ENCODE measurements at places on chromosomes 5 and 9.

GRCh38 chr5:56054666-56055065 is 59.9 kb upstream of the IL6ST start:
- no peak for DNase-seq

GRCh38 chr9:27945386-27945785 is 372.1 kb upstream of the C9orf72 start:
- DNase-seq: no peak

- DNase-seq: no peak
These were observed 66.6 kb upstream of the SLC25A51 start for GRCh38 chr9:37970301-37971107.

GRCh38 chr5:135053278-135053677 is 19.2 kb upstream of the PITX1 start:
- no peak for DNase-seq

DNA sequence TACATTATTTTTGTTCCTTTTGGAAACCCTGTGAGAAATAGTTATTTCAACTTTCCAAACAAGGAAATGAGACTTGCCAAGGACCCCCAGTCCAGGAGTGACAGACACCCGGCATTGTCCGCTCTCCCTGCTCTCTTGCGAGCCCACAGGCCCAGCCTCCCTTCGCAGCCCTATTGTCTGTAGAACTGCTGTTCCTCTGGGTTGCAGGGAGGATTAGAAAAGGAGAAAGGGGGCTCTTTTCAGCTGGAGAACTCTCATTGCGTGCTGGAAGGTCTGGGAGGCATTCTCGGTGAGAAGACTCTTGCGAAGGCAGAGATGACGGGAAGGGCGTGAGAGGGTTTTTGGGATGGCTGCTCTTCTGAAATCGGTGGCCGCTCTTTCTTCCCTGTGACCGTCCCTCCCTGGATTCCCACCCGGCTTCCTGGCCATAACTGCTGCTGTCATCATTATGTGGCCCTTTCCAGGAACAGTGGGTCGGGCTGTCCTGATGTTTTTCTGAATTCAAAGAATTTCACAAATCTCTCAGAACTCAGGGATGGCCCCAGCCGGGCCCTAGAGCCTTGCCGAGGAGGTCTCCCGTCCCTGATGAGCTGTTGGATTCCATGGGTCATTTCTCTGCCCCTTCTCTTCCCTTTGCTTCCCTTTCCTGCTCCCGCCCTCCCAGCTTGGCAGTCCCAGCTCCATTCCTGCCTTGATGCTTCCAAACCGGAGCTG is 29.8 kb downstream of the STC2 start:
- DNase-seq: no peak

- no peak for DNase-seq
These were observed 25.3 kb upstream of the CAMSAP1 start for GRCh38 chr9:135932656-135933055.

DNA sequence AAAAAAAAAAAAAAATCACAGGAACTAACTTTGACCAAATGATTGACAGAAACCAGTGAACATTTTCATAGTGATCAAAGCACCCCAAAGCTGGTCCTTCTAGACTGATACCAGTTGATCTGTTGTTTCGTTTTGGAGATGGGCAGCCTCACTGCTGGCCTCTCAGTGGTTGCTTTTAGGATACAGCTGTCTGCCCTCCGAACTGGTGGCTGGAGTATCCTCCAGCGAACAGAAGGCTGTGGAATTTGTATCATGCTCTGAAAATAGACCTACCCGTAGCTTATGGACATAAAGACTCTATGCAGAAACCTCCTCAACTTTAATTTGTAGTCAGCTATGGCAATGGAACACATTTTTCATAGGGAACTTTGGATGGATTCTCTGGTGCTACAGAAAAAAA is 49.0 kb downstream of the DCP2 start:
- no peak for DNase-seq

GRCh38 chr5:162558120-162558519 is 490.5 kb downstream of the GABRG2 start:
- DNase-seq: no peak

DNA sequence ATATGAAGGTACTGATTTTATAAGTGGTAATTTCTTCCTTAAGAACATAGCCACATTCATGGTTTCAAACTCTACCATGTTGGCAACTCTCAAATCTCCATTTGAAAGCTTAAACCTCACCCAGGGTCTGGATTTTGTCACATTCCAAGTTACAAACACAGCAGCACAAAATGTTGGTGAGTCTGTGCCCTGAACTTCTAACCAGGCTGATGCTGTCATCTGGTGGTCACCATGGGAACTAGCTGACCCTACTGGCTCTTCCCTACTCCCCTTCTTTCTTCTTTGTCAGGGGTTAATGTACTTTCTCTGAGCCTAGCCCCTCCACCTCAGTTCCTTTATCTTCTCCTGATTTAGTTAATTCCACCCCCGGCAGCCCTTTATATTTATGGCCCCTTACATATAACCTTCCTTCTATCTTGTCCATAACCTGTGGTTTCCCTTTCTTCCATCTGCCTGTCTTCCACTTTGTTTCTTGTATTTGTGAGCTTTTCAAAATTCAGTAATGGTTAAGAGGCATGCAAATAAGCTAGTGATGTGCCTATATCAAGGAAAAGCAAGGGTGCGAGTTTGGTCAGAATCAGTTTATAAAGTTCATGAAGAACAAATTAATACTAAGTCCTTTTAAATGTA is 35.9 kb downstream of the TGFBR1 start:
- peak; percentile 33 for DNase-seq

DNA sequence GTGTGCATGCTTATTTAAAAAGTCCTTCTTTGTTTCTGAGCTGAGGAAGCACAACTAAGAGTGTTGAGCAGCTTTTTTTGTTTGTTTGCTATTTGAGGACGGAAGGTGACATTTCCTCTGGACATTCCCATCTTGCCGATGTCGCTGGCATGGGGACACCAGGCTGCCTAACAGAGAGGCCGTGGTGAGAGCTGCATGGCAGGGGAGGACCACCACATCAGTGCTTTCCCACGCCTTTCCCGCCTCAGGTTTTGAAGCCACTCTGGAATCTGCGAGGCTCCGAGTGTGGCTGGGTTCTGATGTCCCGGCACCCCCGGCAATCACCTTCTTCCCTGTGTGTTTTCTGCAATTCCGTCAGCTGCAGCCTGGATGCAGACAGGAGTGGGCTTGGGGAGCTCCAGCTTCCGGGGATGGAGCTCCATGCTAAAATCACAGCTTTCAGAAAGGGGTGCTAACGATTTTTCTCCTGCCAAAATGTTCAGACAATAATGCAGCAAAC is 259.8 kb upstream of the IRX4 start:
- DNase-seq: no peak

DNA sequence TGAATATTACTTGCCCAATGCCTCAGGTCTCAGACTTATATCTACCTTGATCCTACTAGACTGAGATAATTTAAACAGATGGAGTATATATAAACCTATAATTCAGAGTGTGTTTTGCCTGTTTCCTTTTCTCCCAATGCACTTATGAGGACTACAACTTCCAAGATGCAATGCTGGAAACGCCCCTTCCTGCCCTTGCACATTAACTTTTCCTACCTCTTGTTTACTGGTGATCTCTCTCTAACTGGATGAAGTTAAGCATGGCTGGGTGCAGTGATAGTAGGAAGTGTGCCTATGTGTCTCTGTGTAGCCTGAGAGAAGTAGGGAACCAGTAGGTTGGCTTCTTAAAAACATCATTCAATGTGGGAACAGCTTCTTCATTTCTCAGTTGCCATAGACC is 115.2 kb downstream of the SVEP1 start:
- no peak for DNase-seq

GRCh38 chr9:137321726-137322361 is 19.8 kb upstream of the NRARP start:
- no peak for DNase-seq

DNA sequence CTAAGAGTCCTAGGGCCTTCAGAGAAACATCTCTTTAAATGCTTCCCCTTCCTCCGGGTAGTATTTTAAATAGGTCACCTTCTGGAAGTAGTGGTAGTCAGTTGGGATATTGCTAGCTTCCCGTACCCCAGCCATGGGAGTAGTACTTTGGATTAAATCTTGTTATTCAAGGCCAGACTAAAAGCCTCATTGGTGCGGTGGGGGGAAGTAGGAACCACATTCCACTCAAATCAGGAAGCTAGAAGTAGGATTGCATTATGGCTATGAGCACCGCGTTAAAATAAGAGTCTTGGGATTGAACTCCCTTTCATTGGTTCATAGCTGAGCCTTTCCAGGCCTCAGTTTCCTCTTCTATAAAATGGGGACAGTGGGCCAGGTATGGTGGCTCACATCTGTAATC is 6.7 kb downstream of the KCNIP1 start:
- no peak for DNase-seq

DNA sequence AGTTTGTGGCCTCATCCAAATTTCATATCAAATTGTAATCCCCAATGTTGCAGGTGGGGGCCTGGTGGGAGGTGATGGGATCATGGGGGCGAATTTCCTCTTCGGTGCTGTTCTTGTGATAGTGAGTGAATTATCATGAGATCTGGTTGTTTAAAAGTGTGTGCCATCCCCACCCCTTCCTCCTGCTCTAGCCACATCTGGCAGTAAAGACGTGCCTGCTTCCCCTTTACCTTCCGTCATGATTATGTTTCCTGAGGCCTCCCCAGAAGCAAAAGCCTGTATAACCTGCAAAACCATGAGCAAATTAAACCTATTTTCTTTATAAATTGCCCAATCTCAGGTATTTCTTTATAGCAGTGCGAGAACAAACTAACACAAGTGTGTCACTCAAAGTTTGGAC is 71.0 kb upstream of the MOCS2 start:
- DNase-seq: no peak

GRCh38 chr9:16682273-16682672 is 188.2 kb downstream of the BNC2 start:
- DNase-seq: no peak

- no peak for DNase-seq
These were observed 182.5 kb downstream of the EDIL3 start for GRCh38 chr5:84202136-84202535.

GRCh38 chr5:140106101-140106500 is 7.8 kb upstream of the PURA start:
- DNase-seq: no peak

DNA sequence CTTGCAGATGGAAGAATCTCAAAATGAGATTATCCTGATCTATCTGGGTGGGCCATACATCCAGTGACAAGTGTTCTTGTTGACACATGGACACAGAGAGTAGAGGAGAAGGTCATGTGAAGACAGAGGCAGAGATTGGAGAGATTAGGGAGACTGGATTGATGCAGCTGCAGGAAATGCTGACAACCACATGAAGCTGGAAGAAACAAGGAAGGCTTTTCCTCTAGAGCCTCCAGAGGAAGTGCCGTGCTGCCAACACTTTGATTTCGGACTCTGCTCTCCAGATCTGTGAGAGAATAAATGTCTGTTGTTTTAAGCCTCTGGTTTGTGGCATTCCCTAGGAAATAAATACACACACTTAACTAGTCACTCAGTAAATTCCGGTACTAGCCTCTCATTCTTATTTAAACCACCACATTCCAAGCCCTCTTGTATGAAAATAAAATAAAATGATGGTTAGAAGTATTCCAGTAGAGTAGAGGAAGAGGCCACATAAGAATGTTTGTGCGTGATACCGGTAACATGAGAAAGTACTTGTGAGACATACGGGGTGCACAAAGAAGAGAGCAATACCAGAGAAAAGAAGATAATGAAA is 110.9 kb upstream of the DMAC1 start:
- DNase-seq: no peak

- peak; percentile 53 for DNase-seq
These were observed 1.4 kb upstream of the GLRX start for GRCh38 chr5:95823738-95824609.

DNA sequence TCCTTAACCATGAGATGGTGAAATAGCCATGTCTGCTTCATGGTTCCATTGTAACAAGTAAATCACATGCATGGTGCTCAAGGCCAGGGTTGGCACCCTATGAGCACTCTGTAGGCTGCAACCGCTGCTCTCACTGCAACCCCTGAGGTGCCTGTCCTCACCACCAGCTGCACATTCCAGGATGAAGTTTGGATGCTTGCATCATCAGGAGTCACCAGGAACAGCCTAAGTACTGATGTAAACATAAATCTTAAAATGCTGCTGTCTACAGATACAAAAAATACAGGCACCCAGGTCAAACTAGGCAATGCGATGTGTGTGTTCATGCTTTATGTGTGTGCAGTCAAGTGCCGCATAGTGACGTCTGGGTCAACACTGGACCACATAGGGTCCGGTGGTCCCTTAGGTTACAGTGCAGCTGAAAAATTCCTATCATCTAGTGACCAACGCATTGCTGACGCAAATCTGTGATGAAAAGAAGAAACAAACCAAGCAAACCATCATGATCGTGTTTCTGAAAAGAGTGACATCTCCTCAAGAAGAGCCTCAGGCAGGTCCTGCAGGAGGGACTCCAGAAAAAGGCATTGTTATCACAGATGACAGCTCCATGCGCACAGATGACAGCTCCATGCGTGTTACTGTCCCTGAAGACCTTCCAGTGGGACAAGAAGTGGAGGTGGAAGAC is 234.8 kb downstream of the AUH start:
- no peak for DNase-seq

GRCh38 chr9:77546376-77546950 is 101.7 kb downstream of the GNA14 start:
- no peak for DNase-seq

DNA sequence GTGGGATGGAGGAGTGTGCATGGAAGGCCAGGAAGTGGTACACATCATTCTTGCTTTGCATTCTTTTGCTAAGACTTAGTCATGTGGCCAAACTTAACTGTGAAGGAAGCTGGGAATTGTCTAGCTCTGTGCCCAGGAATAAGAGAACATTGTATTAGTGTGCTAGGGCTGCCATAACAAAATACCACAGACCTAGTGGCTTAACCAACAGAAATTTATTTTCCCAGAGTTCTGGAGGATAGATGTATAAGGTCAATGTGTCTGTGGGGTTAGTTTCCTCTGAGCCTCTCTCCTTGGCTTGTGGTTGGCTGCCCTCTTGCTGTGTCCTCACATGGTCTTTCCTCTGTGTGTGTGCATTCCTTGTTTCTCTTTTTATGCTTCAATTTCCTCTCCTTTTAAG is 32.4 kb downstream of the NNT start:
- DNase-seq: no peak

DNA sequence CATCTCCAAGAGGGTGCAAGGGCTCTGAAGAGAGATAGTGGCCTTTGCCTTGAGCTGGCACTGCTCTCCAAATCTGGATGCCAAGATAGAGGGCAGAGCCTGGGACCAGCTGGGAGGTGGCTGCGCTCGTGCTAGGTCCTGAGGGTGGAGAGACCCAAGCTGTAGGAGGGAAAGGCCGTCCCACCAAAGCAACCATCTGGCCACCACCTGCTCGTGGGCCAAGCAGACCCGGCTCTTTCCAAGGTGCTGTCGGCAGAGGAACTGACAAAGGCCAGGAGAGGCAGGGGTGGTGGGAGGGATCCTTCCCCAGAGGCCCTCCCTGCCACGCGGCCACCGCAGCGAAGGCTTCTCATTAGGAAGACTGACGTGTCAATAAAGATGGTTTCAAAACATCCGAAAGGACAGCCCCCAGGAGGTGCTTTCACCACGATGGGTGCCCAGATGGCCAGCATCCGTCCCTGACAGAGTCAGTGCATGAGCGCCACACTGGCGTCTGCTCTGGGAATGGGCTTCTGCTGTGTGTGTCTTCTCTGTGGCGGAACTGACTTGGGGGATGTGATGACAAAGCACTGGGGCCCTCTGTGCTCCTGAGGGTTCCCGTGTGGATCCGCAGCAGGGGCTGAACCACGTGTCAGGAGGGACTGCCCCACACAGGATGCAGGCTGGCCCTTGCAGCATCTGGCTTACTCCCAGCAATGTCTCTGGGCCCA is 213.5 kb downstream of the FANCC start:
- no peak for DNase-seq

- no peak for DNase-seq
These were observed 196.6 kb downstream of the PTTG1 start for GRCh38 chr5:160618286-160618685.

Data from activated naive CD8-positive, alpha-beta T cell treated with anti-CD3 and anti-CD28 coated beads for 36 hours (primary cell).